ENCODE measurements at places on chromosomes 7 and 10. TPM values are rescaled to one million over a fixed set of nuclear protein-coding genes. Genes with fewer than 3 reads are reported as not detected.

PDAP1 gene
- 102 TPM for total RNA-seq

TCAF1 gene
- total RNA-seq = 25.6 TPM

LIPN gene
- not detected for total RNA-seq

ATP6V0A4 gene
- 0.19 TPM for total RNA-seq

TMEM273 gene
- total RNA-seq = not detected

GRID1 gene
- total RNA-seq = not detected

C10orf143 gene
- total RNA-seq = not detected

LBX1 gene
- not detected for total RNA-seq

HNRNPF gene
- total RNA-seq = 296 TPM

PNLIPRP1 gene
- total RNA-seq = not detected

LEP gene
- total RNA-seq = 0.04 TPM

SORCS1 gene
- total RNA-seq = not detected

TUBAL3 gene
- total RNA-seq = 1.5 TPM

GNGT1 gene
- total RNA-seq = not detected

CPEB3 gene
- total RNA-seq = 0.78 TPM

MYOZ1 gene
- total RNA-seq = 0.86 TPM

SPDYE1 gene
- total RNA-seq = not detected

HYAL4 gene
- not detected for total RNA-seq

Data from hair follicular keratinocyte (primary cell).